ENCODE measurements at places on chromosomes 7 and 10.

DNA sequence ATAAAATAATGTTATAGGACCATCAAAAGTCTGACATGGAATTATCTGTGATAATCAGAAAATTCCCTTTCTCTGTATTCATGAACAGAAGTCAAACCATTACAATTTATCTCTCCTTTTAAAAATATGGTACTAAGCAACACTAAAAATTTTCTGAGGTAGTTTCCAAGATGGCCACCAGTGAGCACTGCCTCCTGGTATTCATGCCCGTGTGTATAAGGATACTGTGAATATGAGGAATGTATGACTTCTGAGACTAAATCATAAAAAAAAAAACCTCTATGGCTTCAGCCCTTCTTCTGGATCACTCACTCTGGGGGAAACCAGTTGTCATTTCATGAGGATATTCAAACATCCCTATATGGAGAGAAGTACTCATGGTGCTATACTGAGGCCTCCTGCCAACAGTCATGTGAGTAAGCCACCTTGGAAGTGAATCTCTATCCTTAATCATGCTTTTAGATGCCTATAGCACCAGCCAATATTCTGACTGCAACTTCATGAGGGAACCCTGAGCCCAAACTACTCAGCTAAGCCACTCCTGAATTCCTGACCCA is 41.1 kb downstream of the SIRT1 start:
- no peak for DNase-seq

DNA sequence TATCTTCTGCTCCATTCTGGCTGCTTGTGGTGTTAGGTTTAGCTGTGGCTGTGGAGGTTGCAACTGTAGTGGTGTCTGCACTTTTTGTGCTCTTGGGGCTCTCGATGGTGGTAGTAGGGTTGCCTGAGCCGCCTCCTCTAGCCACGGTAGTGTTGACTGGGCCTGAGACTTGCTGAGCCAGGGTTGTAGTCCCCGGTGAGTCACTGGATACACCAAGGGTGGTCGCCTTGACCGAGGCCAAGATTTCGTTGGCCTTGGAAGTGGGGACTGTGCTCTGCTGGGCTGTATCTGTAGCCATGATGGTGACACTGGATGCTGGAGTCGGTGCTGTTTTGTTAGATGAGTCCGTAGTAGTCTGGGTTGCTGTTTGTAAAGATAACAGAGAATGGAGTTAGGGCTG is 45.4 kb downstream of the PODXL start:
- no peak for DNase-seq

DNA sequence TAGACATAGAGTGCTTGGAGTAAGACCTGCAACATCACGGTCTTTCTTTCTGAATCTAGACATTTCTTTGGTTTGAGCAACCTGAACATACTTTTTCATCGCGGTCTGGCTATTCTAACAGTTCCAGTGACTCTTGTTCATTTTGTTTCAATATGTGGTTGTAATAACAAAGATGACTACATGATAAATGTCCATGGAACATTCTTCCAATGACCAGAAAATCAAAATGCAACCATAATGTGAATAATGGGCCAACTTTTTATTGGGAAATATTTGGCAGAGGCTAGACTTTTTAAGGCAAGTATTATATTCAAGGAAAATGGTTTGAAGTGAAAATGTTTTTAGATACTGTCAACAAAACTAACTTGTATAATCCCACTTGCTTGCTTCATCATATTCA is 282.5 kb downstream of the INHBA start:
- DNase-seq: no peak

DNA sequence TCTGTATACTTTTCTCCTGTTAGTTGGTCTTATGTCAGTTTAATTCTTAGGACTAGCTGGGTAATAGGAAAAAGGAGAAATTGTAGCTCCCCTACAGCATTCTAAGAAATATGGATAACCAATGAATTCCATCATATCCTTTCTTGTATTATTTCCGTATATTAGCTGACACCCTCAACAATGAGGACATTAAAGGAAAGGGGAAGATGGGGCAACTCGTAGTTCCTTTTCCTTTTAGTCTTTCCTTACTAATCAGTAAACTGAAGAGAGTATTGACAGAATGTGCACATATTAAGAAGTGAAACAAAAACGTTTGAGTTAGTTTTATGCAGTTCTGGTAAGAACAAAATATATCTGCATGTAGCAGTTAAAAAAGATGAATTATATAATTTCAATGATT is 35.1 kb upstream of the C10orf67 start:
- DNase-seq: no peak

DNA sequence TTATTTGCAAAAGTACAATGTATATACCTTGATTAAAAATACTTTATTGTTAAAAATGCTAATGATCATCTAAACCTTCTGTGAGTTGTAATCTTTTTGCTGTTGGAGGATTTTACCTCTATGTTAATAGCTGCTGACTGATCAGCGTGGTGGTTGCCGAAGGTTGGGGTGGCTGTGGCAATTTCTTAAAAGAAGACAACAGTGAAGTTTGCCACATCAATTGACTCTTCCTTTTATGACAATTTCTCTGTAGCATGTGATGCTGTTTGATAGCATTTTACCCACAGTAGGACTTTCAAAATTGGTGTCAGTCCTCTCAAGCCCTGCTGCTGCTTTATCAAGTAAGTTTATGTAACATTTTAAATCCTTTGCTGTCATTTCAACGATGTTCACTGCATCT is 16.9 kb upstream of the ENTPD1 start:
- DNase-seq: no peak

DNA sequence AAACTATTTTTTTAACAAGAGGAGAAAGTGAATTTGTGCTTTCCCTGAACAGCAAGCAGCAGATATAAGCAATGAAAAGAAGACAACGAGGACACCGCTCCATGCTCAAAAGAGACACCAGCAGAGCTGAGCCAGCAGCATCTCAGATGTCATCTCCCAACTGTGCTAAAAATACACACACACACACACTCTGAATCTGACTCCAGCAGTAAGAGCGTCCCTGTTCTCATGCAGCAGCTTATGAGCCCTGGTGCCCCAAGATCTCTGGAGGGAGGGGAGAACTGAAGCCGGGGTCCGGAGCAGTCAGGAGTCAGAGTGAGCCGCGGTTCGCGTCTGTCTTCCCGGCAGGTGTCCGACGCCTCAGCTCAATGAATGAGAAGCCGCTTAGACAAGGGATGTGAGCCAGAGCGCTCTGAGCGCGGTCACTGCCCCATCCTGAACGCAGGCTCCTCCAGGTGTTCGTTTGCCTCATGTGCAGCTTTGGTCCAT is 49.2 kb downstream of the SVIL start:
- DNase-seq: peak; percentile 67

DNA sequence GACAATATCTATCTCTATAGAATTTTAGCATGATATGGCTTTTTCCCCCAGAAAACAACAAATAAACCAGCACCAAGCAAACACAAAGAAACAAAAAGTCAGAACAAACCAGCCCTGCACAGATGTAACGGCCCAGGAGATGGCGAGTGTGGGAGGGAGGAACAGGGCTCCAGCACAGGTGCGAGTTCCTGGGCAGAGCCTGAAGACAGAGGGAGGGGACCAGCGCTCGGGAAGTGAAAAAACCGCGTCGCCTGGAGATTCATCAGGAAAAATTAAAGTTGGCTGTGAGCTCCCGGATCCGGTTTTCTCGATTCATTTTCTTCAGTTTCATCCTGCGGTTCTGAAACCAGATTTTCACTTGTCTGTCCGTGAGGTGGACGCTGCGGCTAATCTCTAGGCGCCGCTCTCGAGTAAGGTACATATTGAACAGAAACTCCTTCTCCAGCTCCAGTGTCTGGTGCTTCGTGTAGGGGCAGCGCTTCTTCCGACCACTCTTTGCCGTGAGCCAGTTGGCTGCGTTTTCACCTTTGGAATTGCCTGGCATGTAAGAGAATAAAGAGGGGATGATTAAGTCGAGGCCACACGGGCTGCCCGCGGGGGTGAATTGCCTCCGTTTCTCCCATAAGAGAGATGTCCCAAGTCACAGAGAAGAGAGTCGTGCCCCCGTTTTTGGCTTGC is 2.3 kb downstream of the HOXA10 start:
- DNase-seq: peak; percentile 70

Measured in ELF-1 (cell line).